ENCODE measurements at places on chromosomes 2 and 18. TPM values are rescaled to one million over a fixed set of nuclear protein-coding genes. Genes with fewer than 3 reads are reported as not detected.

The LRRTM4 gene
- not detected for total RNA-seq

The TNFRSF11A gene
- not detected for total RNA-seq

The GPR35 gene
- total RNA-seq = 1.7 TPM

The SERPINB13 gene
- total RNA-seq = not detected

The C2orf69 gene
- 13.3 TPM for total RNA-seq

The C2orf92 gene
- 4.9 TPM for total RNA-seq

The HRH4 gene
- 0.13 TPM for total RNA-seq

The WDR12 gene
- 32.1 TPM for total RNA-seq

The SLC30A3 gene
- not detected for total RNA-seq

The SULT1C2 gene
- total RNA-seq = 0.37 TPM

DNA sequence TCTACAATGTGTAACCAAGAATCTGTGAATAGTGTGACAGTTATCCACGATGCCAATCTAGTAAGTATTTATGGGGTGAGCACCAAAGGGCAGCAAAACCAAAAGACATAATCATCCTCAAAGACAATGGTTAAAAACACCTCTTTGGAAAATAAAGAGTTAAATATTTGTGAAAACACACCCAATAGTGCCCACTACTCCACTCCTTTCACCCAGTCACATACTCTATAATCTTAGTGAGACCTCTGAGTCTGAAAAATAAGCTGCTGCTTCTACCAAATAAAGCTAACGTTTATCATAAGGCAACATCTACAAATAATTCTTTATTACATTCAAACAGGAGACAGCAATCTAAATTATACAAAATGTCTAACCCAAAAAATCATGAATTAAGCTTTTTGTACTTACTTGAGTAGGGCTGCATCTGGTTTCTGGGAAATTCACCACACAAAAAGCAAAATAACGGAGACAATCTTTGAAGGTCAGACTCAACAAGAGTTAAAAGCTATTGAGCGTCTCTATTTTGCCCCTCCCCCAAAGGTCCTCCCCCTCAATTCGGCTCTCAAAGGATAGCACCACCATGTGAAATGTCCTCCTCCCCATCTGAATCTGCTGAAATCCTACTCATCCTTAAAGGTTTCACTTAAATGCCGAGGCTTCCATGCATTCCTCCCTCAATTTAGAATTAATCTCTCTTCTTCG is 2.0 kb downstream of the RAPH1 start:
- peak; percentile 76 for DNase-seq

GRCh38 chr2:27316655-27317412 is 6.1 kb downstream of the MPV17 start:
- DNase-seq = no peak

- no peak for DNase-seq
Observed at GRCh38 chr2:222492683-222493082, 68.3 kb downstream of the SGPP2 start.

- peak; percentile 29 for DNase-seq
Observed at GRCh38 chr18:35611518-35611917, 30.0 kb downstream of the GALNT1 start.

DNA sequence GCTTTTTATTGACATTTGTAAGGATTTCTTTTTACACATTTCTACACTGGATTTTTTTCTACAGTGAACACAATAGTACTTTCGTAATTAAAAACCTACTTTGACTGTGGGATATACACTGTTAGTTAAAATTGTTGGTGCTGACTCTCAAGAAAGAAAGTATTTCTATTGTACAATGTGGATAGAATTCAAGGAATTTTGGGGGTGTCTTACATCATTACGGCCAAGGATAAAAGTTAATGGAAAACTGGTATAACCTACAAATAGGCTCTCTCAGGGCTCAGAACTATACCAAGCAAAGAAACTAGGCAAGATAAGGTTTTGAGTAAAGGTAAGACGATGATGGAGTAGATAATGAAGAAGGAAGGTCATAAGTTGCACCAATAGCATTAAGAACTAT is 198.4 kb upstream of the PARD3B start:
- no peak for DNase-seq

GRCh38 chr2:219180961-219181360 is 2.9 kb downstream of the RETREG2 start:
- DNase-seq = no peak

DNA sequence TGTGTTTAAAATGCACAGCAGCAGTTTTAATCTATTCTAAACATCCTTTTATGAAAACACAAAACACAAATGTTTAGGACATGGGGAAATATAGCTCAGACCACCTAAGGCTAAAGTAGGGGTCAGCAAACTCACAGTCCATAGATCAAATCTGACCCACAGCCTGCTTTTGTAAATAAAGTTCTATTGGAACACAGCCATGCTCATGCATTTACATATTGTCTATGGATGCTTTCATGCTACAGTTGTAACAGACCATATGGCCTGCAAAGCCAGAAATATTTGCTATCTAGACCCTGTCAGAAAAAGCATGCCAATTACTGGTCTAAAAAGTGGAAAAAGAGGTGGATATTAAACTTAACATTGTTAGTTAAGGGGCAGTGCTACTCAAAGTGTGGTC is 1105.4 kb upstream of the KLHL29 start:
- DNase-seq = no peak

DNA sequence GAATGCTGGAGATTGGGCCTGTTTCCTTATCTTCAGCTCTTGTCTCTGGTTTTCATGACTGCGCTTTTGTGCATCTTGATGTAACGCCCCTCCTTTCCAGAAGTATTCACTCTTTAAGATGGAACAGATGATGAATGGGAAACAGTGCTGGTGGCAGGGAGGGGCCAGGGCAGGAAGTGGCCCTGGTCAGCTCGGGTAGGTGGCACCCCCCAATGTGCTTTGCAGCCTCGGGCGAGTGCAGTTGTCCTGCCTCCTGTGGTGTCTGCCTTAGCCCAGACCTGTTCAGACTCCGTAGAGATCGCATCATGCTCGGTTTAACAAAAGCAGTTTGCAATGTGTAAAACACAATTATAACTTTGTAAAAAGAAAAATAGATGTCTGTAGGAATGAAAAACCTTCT is 17.0 kb upstream of the MGAT4A start:
- DNase-seq = no peak

DNA sequence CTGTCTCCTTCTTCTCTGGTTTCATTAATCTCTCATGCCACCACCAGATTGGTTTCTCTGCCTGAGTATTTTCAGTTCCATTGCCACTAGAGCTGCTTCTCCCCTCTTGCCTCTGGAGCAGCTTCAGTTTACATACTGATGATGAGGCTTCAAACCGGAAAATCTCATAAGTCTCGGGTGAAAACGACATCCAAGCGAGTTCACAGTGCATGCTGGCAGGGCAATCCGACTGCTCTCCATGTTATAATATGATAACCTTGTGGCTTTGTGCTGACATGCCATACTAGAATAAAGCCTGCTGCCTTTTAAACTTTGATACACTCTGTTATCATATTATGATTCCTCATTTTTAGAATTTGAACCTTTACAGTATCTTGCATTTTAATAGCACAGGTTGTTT is 153.5 kb downstream of the PRPF40A start:
- DNase-seq = no peak

DNA sequence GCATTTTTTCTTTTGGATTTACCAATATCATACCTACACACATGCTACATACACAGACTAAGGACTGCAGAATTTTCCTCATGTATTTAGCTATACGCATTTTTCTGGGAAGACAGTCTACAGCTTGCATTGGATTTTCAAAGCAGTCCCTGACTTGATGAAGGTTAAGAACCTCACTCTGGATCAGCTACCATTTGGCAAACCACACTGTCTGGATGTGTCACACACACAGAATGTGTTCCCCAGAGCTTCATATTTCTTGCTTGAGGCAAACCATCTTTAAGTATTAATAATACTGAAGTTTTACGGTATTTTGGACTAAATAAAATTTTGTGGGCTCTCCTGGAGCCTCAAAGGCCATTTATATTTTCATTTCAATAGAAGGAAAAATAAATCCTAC is 102.3 kb downstream of the TCF4 start:
- peak; percentile 39 for DNase-seq

GRCh38 chr2:235856151-235856854 is 311.9 kb downstream of the GBX2 start:
- DNase-seq = no peak

GRCh38 chr2:72034353-72035095 is 113.1 kb downstream of the CYP26B1 start:
- DNase-seq = no peak

GRCh38 chr2:232541195-232541960 is 1.9 kb downstream of the CHRNG start:
- DNase-seq = no peak

DNA sequence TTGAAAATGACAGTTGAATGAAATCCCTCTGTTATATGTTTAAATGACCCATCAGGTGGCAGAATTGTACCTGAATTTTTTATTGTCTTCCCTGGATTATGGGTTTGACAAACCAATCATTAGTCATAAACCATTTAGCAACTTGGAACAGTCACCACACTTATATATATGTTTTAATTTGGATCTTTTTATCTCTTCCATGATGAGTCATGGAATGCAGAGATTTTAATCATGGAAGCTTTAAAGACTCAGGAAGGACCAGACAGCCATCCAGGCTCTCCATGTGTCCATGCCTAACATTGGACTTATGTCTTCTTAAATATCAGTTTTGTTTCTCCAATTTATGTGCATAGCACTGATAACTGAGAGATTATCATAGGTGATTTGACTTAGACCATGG is 188.3 kb upstream of the ZSWIM2 start:
- DNase-seq = no peak

Measured in myocyte (in vitro differentiated cells).